ENCODE measurements at places on chromosomes 2 and 18.

DNA sequence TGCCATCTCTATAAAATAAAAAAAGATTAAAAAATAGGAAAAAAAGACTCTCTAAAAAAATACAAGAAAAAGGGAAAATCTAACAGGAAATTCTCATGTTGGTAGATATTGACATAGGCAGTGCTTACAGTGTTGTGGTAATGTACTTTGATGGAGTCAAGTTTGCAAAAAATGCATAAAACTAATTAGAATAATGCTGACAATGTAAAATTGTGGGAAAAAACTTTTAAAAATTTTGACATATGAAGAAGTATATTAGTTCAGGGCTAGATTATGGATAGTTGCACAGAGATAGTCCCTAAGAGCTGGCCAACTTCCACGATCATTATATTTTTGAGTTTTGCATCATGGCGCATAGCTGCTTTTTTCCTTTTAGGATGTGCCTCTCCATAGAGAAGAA, 72.7 kb downstream of the GBX2 start:
- no peak for DNase-seq

DNA sequence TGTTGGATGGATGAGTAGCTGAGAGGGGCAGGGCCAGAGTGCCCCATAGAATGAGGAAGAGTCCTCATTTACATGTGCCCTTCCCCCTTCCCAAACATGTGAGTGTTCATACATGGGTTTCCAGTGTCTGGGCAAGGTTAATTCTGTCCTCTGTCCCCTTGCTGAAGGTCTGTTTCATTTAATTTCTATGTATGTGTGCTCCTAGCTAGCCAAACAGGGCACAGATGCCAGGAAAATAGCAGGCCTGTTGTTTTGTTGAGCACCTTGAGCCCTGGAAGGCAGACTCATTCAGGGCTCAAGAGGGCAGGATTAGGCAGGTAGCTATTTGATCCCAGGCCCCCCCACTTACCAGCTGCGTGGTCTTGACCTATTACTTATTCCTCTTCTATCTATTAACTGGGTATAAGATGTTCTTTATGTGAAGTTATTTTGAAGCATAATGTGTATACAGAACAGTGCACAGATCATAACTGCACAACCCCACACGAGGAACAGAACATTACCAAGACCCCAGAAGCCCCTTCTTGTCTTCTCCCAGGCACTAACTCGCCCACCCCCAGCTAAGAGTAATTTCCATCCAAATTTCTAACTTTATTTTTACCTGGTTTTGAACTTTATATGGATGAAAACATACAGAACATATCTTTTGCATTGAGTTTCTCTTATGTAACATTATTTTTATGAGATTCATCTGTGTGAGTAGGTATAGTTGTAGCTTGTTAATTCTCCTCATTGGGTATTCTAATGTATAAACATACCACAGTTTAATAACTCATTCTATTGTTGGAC, 164.3 kb downstream of the RPIA start:
- no peak for DNase-seq

DNA sequence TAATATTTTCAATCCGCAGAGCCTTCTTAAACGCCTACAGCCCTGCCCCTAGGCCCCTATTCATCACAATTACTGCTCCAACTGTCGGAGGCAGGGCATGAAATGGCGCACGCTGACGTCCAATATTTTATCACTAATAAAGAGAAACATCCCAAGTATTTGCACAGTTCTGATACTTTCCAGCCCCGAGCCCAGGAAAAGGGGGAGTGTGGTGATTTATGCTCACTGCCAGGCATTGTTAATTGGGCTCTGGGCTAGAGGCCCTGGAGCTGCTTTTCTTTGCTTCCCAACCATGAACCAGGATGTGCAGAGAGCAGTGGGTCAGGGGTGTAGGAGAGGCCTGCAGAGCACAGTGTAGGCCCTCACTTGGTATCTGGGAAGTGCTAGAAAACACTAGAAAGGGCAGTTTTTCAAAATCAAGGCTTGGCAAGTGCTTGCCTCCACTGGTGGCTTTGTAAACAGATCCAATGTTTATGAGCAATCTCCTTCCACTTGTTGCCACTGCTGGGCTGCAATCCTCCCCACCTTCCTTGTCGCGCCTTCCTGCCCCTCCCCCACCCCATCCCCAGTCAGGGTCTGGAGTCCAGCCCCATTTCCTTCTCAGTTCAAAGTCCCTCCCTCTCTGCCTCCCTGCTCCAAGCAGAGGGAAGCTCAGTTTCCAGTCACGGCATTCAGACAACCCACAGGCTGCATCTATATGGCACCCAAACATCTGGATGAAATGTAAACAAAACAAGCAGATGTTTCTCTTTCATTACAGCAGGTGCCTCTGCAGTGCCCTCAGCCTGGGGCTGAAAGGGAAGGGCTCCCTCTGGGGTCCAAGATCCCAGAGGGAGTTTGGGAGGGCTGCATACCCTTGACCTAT, 83.9 kb upstream of the PKDCC start:
- no peak for DNase-seq

- no peak for DNase-seq
Measured at GRCh38 chr18:64720781-64721464, 572.0 kb upstream of the LINC00305 start.

DNA sequence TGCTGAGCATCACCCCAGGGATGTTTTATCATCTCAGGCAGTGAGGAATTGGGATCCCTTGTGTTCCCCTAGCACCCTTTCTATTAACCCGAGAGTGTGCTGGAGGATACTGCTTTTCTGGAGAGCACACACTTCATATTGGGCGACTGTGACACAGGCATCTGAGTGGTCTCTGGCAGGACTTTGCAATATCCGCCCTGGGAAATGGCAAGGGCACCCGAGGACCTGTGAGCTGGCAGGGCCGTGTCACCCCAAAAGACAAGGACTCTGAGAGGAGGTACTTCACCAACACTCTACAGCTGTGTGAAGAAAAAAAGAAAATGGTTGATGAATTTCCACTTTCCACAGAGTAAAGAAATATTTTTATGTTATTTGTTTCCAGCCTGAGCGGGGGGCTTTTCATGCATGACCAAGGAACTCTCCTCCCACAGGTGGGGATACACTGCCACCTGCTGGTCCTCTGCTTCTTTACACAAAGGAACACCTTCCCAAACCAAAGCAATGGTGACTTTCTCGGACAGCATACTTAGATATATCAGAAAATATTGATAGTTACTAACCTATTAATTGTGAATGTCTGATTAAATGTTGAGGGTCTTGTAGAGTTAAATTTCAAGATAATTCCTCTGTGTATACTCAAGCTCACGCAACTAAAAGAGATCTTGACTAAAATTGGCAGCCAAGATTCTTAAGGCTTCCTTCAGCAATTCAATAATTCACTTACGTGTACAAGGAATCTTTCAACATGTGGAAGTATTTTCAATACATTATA, 45.9 kb upstream of the REG3G start:
- peak; percentile 8 for DNase-seq

GRCh38 chr2:136997557-136997956, 232.2 kb downstream of the THSD7B start:
- DNase-seq, result no peak

- peak; percentile 51 for DNase-seq
Measured at GRCh38 chr2:191245046-191245868, at the start of gene MYO1B. Gene MYO1B (plus strand): TSS chr2:191245404. CDS start chr2:191276896, 31,492 bp downstream.

DNA sequence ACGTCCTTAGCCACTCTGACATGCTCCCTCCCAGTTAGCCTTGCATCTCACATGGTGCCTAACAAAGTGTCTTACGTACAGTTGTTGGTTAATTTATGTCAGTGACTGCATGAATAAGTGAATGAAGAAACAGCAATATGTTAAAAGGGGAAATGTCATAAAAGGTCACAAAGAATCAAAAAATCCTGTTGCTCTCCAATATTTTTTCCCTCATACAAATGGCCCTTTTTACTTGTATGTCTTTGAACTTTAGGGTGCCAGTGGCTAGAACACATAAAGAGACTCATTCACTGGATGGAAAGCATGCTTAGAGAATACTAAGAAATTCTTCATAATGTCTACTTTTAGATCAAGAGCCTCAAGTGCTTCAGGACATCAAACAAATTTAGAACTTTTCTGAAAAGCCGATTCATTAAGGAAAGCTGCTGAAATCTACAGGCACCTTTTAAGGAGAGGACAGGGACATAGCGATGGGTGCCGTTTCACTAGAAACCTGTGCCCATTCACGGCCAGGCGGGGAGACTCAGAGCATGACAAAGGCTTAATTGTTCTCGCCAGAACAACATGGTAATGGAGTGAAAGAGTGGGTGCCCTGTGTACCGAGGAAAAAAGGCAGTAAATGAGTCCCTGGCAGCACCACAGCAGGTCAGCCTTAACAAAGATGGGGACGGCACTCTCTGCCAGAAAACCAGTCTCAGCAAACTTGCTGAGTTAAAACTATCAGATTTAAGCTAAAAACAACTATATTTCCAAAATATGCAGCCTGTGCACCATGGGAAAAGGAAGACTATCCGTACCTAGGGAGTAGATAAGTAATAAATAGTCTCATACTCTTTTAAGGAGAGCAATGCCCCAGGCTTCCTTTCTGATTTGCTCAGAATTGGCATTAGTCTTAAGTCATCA, 71.6 kb upstream of the SPTBN1 start:
- DNase-seq, result no peak

GRCh38 chr2:160674146-160674750, 180.6 kb upstream of the RBMS1 start:
- no peak for DNase-seq

GRCh38 chr2:231469583-231469950, 5.3 kb upstream of the NCL start:
- no peak for DNase-seq

- peak; percentile 18 for DNase-seq
Measured at GRCh38 chr2:233857511-233858141, 3.3 kb upstream of the HJURP start.

- DNase-seq, result no peak
Measured at GRCh38 chr18:55318951-55319441, 269.0 kb downstream of the TCF4 start.

DNA sequence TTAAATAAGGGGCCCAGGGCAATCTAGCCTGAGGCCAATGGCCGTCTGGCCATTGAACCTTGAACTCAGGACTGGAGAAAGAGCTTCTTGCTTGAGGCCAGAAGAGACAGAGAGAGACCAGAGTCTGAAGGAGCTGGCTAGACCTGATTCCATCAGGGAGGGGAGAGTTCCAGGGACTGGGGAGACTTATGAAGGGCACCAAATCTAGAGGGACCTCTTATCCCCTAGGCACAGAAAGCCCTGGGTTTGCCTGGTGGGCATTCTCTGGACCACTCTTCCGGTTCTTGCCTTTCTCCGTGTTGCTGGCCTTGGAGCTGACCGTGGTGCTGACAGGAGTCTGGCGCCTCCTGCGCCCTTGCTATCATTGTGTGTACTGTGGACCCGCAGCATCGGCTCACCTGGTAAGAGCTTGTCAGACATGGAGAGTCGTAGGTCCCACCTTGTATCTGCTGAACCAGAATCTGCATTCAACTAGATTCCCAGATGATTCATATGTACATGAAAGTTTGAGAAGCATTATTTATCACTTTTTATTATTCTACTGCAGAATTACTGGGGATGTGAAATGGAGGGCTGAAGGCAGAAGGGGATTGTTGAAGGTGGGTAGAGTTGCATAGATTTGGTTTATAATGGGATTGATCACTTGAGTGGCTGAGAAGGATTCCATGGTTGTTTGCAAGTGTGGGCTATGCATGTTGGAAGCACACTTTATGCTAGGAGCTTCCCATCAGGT, 4.3 kb upstream of the TRPM8 start:
- DNase-seq, result no peak

GRCh38 chr2:11805920-11806319, 59.5 kb downstream of the LPIN1 start:
- DNase-seq, result no peak

GRCh38 chr2:158405341-158405740, 51.2 kb downstream of the CCDC148 start:
- DNase-seq, result no peak

DNA sequence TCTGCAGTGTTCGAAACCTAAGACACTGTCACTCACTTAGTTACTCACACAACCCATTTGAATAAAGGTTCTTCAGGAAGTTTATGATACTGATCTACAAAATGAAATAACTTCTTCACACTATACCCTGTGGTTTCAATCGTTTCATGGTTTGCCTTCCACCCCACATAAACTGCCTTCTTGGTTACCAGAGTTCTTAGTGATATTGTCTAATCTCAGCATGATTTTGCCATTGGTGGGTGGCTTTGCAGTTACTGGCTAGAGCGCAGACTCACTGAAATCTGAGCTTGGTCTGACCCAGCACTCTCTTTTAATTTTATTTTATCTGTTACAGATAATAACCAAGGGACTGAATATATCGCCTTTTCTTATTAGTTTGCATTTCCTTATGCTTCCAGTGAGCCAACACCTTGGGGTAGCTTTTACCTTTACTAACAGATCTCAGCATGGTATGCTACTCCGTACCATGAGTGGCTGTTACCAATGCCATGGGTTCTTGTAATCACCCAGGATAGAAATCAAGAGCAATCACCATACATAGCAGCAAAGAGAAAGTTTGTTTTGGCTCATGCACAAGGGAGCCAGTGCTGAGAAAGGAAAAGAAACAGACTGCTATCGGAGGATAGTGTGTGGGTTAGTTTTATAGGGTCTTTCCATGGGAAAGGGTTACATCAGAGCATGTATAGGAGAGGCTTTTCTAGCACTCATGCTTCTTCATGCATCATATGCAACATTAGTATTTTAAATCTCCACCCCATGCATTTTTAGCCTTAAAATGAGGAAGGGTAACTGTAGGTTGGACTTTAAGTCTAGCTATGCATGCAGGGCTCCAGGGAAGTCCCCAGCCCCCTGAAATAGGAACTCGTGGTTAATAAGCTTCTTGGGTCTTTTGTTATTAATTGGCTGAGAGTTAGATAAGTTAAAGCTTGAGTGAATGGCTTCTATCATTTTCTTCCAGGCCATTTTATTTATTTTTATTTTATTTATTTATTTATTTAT, 33.3 kb downstream of the ANXA4 start:
- DNase-seq, result no peak

DNA sequence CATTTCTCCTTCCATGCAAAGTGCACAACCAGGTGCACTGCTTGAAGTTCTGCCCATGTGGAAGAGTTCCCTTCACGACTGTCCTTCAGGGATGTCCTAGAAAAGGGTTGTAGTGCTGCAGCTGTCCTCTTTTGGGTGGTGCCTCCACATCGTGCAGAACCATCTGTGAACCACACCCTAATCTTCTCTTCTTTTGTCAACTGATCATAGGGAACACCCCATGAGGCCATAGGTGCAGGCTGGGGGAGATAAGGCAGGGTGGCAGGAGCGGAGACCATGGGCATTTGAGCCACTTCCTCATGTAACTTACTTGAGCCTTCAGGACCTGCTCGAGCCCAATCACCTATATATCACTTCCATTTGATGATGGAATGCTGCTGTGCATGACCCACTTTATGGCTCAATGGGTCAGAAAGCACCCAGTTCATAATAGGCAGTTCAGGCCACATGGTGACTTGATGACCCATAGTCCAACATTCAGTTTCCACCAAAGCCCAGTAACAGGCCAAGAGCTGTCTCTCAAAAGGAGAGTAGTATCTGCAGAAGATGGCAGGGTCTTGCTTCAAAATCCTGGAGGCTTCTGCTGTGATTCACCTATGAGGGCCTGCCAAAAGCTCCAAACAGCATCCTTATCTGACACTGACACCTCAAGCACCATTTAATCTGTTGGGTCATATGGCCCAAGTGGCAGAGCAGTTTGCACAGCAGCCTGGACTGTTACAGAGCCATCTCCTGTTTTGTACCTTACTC, 84.7 kb upstream of the CYRIA start:
- DNase-seq, result no peak

Data from stimulated activated CD4-positive, alpha-beta T cell treated with anti-CD3 and anti-CD28 coated beads, Interleukin-12 subunit alpha, Interleukin-12 subunit beta, amount 100 ng/mL, for 24 hours (primary cell).